ENCODE measurements at places on chromosomes 11 and 22. TPM values are rescaled to one million over a fixed set of nuclear protein-coding genes. Genes with fewer than 3 reads are reported as not detected.

DNA sequence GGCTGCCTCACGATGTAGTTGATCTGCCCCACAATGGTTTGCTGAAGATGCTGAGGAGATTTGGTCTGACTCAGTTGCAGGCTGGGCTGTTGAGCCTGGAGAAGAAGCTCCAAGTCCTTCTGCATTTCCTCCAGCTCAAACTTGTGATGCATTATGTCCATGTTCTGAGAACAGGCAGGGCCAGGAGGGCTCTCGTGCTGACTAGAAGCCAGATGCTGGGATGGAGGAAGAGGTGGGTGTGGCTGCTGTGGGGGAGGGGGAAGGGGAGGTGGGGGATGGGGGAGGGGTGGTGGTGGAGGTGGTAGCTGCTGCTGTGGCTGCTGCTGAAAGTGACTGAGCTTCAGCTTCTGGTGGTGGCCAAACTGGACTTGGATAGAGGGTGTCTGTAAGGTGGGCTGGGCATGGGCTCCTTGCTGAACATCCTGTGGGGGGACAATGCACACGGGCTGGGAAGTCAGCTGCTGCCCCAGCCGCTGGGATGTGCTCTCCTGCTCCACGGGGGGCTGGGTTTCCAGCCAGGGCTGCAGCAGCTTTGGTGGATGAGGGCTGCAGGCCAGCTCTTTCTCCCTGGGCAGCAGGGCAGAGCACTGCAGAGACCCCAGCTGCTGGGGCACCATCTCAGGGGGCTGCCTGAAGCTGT is 42.1 kb downstream of the TRIM66 start:
- DNase-seq, result no peak
- H3K27me3 ChIP-seq, result no peaks in the 10 kb centered on the region
- H3K27ac ChIP-seq, result no peak overlapping the region

DNA sequence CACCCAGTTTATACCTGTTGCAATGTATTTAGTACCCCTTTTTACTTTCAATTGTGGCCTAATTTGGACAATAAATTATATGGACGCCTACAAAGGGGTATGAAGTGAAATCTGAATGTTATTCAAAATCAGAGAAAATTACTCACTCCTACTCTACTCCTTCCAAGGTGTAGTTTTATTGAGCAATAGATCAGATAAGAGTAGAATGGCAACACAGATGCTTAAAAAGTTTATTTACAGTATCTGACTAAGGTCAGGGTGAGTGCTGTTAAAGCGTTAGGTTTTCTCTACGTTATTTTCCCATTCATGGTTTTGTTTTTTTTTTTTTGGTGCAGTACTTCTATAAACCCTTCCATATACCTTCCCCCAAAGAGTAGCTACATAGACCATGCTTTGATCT is 805.6 kb downstream of the KCNA4 start:
- DNase-seq, result no peak
- H3K27ac ChIP-seq, result no peak overlapping the region
- no peaks in the 10 kb centered on the region for H3K4me1 ChIP-seq
- no peaks in the 10 kb centered on the region for H3K27me3 ChIP-seq
- H3K36me3 ChIP-seq, result no peaks in the 10 kb centered on the region
- H3K4me3 ChIP-seq, result no peak overlapping the region

DNA sequence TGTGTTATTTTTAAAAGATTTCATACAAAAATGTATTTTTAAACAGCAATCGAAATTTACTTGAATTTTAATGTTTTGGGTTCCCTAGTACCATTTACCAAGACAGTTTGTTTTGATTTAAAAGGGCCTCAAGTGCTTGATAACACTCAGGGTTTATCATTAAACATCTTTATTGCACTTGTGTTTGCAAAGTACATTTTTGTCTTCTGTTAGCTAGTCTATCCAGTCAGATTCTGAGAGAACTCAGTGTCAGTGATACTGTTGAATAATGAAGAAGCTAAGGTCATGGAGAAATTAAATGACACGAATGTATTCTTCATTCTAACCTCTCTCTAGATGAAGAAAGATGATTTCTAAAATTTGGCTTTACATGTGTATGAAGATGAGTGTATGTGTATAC is 12.7 kb upstream of the SESN3 start:
- no peak overlapping the region for H3K4me3 ChIP-seq
- DNase-seq, result no peak
- H3K27ac ChIP-seq, result no peak overlapping the region
- no peaks in the 10 kb centered on the region for H3K27me3 ChIP-seq
- no peaks in the 10 kb centered on the region for H3K36me3 ChIP-seq
- no peaks in the 10 kb centered on the region for H3K4me1 ChIP-seq

- peaks cover 18% of the 10 kb centered on the region for H3K36me3 ChIP-seq
- no peaks in the 10 kb centered on the region for H3K27me3 ChIP-seq
- H3K27ac ChIP-seq, result no peak overlapping the region
- H3K4me3 ChIP-seq, result peak overlapping the region; percentile 83
Measured at GRCh38 chr11:578276-579035, 2.2 kb downstream of the PHRF1 start.

DNA sequence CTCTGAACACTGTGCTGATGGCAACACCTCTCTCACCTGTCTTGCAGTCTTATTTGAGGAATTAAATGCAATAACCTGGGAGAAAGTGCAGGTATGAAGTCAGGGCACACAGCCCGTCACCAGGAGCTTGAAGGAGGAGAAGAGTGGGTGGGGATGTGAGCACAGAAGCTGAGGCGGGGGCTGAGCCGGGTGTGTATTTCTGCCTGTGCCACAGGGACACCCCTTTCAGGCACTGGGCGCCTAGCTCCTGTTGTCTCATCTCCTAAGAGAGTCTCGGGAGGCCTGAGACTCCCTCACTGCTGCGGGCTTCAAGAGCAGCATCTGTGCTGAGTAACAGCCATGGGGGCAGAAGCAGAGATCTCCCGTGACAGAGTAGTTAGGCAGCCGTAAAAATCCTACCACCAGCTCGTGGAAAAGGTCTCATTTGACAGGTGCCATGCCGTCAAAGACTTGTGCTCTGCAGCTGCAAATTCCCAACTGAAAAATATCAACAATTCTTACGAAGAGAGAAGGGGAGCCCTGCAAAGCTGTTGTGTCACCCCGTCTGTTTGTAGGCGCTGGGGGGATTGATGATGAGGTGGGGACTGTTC is 26.8 kb downstream of the PARVB start:
- H3K36me3 ChIP-seq, result no peaks in the 10 kb centered on the region
- no peak overlapping the region for H3K4me3 ChIP-seq
- H3K4me1 ChIP-seq, result peaks cover 4% of the 10 kb centered on the region
- H3K27me3 ChIP-seq, result no peaks in the 10 kb centered on the region
- DNase-seq, result no peak
- H3K27ac ChIP-seq, result no peak overlapping the region

DNA sequence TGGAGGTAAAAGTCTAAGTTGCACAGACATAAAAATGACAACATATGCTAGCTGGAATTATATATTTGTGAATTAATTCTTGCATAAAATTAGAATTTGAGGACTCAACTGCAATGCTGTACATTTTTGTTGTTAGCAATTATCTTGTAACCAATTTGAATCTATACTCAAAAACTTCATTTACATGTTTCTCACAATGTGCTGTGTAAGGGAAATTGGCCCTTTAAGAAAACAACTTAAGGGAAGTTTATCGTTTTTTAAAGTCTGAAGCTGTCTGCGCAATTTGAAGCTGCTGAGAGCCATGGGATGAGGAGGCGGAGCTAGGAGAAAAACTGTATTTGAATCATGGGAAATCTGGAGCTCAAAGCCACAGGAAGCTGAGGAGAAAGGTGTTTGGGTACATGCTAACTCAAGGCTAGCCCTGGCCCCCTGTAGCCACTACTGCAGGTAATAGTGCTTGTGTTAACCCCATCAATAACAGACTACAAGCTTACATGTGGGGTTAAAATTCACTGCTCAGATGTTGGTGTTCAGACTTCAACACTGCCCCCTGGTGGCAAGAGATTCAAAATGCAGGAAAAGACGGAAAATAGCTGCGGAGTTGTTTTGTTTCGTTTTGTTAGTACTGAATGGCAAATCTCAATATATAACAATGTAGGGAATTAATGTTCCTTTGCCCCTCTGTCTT is 126.1 kb downstream of the BRD1 start:
- H3K4me3 ChIP-seq, result no peak overlapping the region
- H3K27me3 ChIP-seq, result peaks cover 3% of the 10 kb centered on the region
- no peak overlapping the region for H3K27ac ChIP-seq
- H3K36me3 ChIP-seq, result no peaks in the 10 kb centered on the region
- DNase-seq, result peak; percentile 17

- no peak overlapping the region for H3K4me3 ChIP-seq
- H3K27ac ChIP-seq, result no peak overlapping the region
- peaks cover 11% of the 10 kb centered on the region for H3K36me3 ChIP-seq
- H3K27me3 ChIP-seq, result no peaks in the 10 kb centered on the region
Measured at GRCh38 chr22:24180316-24181087, 785 bp upstream of the SUSD2 start.

GRCh38 chr11:110571081-110571720 is 141.0 kb downstream of the ARHGAP20 start:
- H3K27me3 ChIP-seq, result peaks cover 4% of the 10 kb centered on the region
- no peaks in the 10 kb centered on the region for H3K36me3 ChIP-seq
- DNase-seq, result no peak
- no peaks in the 10 kb centered on the region for H3K4me1 ChIP-seq

DNA sequence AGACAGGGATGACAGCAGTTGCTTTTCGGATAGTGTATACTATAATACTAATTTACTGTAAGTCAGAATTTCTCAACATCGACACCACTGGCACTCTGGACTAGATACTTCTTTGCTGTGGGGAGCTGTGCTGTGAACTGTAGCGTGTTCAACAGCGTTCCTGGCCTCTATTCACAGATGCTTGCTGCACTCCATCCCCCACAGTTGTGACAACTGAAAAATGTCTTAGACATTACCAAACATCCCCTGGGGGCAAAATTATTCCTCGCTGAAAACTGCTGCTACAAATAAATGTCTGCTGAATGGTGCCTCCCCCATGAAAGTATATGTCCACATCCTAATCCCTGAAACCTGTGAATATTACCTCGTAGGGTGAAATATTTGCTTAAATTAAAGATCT is 7.5 kb upstream of the SLC15A3 start:
- DNase-seq, result no peak
- no peaks in the 10 kb centered on the region for H3K36me3 ChIP-seq

Gene LYVE1
- not detected for total RNA-seq

Gene BBS1
- total RNA-seq, result 16.4 TPM

All from CD4-positive, CD25-positive, alpha-beta regulatory T cell (primary cell).